ENCODE measurements at places on chromosomes 5 and 9. TPM values are rescaled to one million over a fixed set of nuclear protein-coding genes. Genes with fewer than 3 reads are reported as not detected.

The SPARC gene
- not detected for total RNA-seq

The CCNH gene
- 64.6 TPM for total RNA-seq

The UNC5A gene
- not detected for total RNA-seq

The ACTBL2 gene
- not detected for total RNA-seq

The BTNL3 gene
- 0.10 TPM for total RNA-seq

The OR1J2 gene
- not detected for total RNA-seq

The GARIN3 gene
- 0.22 TPM for total RNA-seq

The PCDHA1 gene
- not detected for total RNA-seq

The TPPP gene
- total RNA-seq = 0.32 TPM

The TIGD6 gene
- total RNA-seq = 2.6 TPM

The SLCO6A1 gene
- not detected for total RNA-seq

The SLC6A18 gene
- not detected for total RNA-seq

The ZDHHC11 gene
- total RNA-seq = 28.3 TPM

The NUTM2G gene
- not detected for total RNA-seq

The SLCO4C1 gene
- total RNA-seq = 0.79 TPM

The MACIR gene
- 6.0 TPM for total RNA-seq

The ITK gene
- total RNA-seq = 314 TPM

The OBP2B gene
- not detected for total RNA-seq

The IL9 gene
- total RNA-seq = 2.6 TPM

The MARCOL gene
- not detected for total RNA-seq

The PCDHGC5 gene
- total RNA-seq = not detected

The CNTLN gene
- 0.67 TPM for total RNA-seq

The MUSK gene
- total RNA-seq = not detected

The JAKMIP2 gene
- 6.3 TPM for total RNA-seq

The NOXA1 gene
- 1.4 TPM for total RNA-seq

The FCN1 gene
- not detected for total RNA-seq

The SLC34A1 gene
- total RNA-seq = 0.19 TPM

The NEUROG1 gene
- total RNA-seq = not detected

The C5orf46 gene
- not detected for total RNA-seq

The FYB1 gene
- 131 TPM for total RNA-seq

The HNRNPK gene
- 674 TPM for total RNA-seq

The C6 gene
- total RNA-seq = not detected

The ATG12 gene
- 50.0 TPM for total RNA-seq

The SPINK13 gene
- not detected for total RNA-seq

The CDKN2A gene
- total RNA-seq = 5.0 TPM

The TAF11L9 gene
- total RNA-seq = not detected

The PCDHB7 gene
- total RNA-seq = not detected

The COL23A1 gene
- 0.44 TPM for total RNA-seq

The TLX3 gene
- not detected for total RNA-seq

The SHROOM1 gene
- 1.1 TPM for total RNA-seq

The C5orf58 gene
- total RNA-seq = not detected

The CCDC192 gene
- total RNA-seq = 0.25 TPM

The N4BP3 gene
- total RNA-seq = 5.6 TPM

The SPAAR gene
- total RNA-seq = not detected

The PDLIM4 gene
- 1.2 TPM for total RNA-seq

The EIF4EBP3 gene
- total RNA-seq = 16.8 TPM

The MEIKIN gene
- total RNA-seq = 0.19 TPM

The WNT8A gene
- not detected for total RNA-seq

The FOXD4L5 gene
- 0.26 TPM for total RNA-seq

The ADRA1B gene
- total RNA-seq = not detected

The SNX18 gene
- total RNA-seq = 6.4 TPM

The CCL27 gene
- total RNA-seq = 1.4 TPM

The MOCS2 gene
- total RNA-seq = 20.4 TPM

The BAAT gene
- 0.24 TPM for total RNA-seq

The VLDLR gene
- total RNA-seq = 19.2 TPM

The HNRNPH1 gene
- 958 TPM for total RNA-seq

The ADAMTS2 gene
- total RNA-seq = not detected

The PDGFRB gene
- 0.34 TPM for total RNA-seq

The GCNT4 gene
- 3.2 TPM for total RNA-seq
